ENCODE measurements at places on chromosomes 7 and 10.

GRCh38 chr7:149415391-149416071 lies 45.3 kb downstream of the ZNF777 start:
- DNase-seq: no peak

- no peak for DNase-seq
These were observed 143.9 kb downstream of the PRKAG2 start for GRCh38 chr7:151732834-151733592.

- DNase-seq: no peak
These were observed 38.4 kb downstream of the PTPRE start for GRCh38 chr10:127945341-127945758.

DNA sequence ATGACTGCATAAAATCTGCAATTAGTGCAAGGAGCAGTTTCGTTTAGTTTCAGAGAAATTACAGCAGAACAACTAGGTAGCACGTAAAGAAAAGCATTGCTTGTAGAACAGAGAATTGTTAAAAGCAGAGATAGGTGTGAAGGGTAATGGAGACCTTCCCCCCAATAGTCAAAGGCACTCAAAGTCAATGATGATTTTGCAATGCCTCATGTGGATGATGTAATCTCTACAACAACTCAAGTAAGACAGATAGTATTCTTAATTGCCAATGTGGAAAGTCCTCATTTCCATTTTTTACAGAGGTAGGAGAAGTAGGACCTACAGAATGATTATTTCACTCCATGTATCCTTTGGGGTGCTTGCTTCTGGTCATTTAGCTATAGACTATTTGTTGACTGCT lies 94.3 kb upstream of the GNAI1 start:
- no peak for DNase-seq

GRCh38 chr10:126611303-126611702 lies 59.2 kb downstream of the C10orf90 start:
- DNase-seq: peak; percentile 16

DNA sequence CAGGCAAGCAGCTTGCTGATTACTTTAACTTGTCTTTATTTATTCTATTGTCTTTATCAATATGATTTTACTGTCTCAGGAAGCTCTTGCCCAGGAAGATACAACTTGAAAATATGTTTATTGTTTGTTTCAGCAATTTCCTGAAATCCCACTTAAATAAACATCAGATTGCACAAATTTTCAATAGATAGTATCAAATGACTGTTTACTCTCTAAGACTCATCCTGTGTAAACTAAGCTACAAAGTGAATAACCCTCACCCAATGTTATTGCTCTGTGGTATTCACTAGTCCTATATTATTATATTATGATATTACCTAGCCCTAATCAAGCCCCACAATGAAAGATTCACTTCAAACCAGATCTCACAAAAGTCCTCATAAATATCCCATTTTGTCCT lies 130.4 kb upstream of the HPS1 start:
- DNase-seq: no peak

GRCh38 chr10:22229802-22230157 lies 12.0 kb upstream of the EBLN1 start:
- DNase-seq: no peak

DNA sequence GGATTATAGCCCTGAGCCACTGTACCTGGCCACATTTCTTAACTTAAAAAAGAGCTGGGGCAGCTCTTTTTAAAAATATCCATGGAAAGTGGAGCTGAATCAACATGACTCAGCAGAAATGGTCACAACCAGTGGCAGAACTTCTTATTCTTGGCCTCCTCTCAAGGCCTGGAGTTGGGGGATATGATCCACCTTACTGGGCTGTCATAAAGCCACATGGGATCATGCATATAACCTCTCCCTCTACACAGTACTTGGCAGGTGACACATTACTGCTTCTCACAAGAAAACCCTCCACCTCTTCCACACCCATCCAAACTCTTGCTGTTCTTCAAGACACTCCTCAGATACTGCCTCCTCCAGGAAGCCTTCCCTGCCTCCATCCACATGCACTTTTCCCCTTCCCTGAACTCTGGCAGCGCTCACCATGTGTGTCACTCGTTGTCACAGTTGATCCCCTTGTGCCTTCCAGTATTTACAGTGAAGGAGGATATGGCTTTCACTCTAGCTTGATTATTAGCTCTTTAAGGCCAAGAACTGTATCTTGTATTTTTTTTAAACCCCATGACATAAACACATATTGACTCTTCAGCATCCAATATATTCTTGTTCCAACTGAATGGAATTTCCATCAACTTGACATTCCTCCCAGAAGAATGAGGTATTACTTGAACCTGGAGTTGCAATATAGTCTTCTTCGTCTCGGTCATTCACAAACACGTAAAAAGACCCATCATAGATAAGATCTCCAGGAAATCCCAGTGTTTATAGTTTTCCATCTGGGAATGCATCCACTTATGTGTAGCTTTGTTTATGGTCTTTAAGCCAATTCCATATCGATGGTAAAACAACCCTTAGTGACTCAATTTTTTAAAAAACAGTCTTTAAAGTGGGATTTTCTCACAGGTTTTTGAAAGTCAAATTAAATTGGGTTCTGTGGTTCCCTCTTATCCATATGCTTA lies 85.5 kb downstream of the TBXAS1 start:
- DNase-seq: no peak

DNA sequence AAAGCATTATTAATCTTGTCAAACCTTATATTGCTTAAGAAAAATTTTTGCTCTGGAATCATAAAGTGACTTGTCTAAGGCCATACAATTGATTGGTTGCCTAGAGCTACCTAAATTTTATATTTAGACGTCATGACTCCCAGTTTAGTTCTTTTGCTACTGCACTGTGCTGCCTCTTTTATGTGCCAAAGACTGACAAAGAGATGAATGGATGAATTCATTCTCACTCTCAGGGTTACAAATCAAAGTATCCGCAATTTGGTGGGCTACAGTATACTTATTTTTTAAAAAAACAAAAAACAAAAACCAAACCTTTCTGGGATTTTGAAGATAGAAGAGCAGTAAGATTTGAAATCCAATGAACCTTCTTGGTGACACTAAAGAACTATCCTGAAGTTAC lies 27.7 kb upstream of the TMEM229A start:
- no peak for DNase-seq

DNA sequence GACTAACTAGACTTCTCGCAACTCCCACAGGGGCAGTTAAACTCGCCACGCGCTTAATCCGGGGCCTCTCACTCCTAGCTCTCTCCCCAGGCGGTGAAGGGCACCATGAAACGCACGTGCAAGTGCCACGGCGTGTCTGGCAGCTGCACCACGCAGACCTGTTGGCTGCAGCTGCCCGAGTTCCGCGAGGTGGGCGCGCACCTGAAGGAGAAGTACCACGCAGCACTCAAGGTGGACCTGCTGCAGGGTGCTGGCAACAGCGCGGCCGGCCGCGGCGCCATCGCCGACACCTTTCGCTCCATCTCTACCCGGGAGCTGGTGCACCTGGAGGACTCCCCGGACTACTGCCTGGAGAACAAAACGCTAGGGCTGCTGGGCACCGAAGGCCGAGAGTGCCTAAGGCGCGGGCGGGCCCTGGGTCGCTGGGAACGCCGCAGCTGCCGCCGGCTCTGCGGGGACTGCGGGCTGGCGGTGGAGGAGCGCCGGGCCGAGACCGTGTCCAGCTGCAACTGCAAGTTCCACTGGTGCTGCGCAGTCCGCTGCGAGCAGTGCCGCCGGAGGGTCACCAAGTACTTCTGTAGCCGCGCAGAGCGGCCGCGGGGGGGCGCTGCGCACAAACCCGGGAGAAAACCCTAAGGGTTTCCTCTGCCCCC lies 19.5 kb downstream of the WNT8B start:
- DNase-seq: peak; percentile 64

DNA sequence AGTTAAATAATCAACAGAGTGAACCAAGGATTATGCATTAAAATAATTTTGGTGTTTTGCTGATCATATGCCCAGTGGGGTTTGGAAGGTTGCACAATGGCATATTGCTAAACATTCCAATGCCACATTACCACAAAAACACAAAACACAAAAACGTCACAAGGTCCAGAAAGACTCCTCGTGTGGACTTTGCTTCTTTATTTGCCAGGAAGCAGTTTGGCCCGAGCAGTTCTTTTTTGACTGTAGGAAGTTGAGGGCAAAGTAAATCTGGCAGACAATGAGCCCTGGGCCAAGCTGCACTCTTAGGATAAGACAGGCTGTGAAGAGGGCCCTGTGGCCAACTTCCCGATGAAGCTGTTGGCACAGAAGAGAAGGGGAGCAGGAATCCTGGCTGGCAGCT lies 39.2 kb upstream of the SLC35B4 start:
- peak; percentile 22 for DNase-seq

DNA sequence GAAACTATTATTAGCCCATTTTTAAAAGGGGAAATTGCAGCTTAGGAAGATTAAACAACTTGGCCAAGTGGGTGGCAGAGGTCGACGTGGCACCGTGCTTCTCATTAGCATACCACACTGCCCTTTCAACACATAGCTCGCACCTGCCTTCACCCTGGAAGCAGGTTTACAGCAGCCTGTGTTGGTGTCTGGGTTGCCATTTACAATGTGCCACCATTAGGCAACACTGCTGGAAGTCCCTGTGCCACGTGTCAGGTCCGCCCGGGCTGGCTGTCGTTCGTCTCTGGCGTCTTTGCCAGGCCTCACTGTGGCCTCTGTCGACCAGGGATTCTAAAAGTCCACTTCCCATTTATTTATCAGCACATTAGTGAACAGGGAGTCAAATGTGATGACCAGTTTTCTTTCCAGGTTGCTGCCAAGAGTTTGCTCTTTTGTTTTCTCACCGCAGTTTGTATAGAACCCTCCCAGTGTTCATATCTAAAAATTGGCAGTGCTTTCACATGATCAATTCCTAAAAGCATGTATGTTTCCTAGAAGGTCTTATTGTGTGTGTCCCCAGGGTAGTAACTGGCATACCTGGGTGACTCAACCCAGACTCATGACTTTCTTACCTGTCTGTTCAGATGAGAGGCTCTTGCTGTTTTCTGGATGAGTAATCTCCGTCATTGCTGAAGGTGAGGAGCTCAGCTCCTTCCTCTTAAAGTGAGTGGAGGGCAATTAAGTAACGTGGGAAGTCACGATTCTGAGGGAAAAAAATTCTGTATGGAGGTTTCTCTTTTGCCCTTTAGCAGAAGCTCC lies 9.2 kb downstream of the INSIG1 start:
- no peak for DNase-seq

GRCh38 chr10:130927157-130927556 lies 384.4 kb downstream of the TCERG1L start:
- DNase-seq: no peak

DNA sequence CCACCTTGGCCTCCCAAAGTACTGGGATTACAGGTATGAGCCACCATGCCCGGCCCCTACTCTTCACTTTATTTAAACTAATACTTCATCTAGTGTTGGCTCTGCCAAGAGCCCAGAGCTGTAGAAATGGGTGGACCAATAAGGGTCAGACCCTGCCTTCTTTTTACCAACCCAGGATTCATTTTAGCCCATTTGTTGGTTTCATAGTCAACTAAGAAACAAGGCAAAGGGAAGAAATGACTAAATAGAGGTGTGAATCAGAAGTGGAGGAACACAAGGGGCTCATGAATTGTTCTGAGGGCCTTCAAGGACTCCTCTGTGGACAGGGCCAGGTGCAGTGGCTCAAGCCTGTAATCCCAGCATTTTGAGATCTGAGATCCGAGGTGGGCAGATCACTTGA lies 1.1 kb downstream of the ANKRD2 start:
- DNase-seq: no peak

- DNase-seq: no peak
These were observed 193.4 kb upstream of the ZMIZ1 start for GRCh38 chr10:78875331-78875877.

GRCh38 chr10:131693766-131694165 lies 207.0 kb upstream of the PPP2R2D start:
- DNase-seq: no peak

- no peak for DNase-seq
These were observed 55.7 kb downstream of the YKT6 start for GRCh38 chr7:44256459-44256858.

GRCh38 chr10:132420981-132421846 lies 24.2 kb downstream of the PWWP2B start:
- no peak for DNase-seq

DNA sequence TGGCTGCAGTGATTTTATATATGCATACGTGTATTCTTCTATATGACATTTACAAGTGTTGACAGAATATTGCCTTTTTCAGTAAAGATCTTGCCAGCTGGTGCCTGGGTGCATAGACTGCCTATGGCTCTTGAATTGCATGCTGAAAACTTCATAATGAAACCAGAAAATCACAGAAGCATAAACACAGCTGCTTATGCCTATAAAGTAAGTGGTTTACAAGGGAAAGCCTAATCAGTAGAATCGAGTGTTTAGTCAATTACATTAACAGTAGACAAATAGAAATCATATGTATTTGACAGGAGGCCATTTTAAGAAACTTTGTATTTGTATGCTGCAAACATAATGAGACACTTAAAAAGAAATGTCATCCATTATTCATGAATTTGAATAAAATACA lies 82.5 kb downstream of the TMEM168 start:
- DNase-seq: no peak

- no peak for DNase-seq
These were observed 128.3 kb downstream of the CCDC3 start for GRCh38 chr10:12873172-12873571.

DNA sequence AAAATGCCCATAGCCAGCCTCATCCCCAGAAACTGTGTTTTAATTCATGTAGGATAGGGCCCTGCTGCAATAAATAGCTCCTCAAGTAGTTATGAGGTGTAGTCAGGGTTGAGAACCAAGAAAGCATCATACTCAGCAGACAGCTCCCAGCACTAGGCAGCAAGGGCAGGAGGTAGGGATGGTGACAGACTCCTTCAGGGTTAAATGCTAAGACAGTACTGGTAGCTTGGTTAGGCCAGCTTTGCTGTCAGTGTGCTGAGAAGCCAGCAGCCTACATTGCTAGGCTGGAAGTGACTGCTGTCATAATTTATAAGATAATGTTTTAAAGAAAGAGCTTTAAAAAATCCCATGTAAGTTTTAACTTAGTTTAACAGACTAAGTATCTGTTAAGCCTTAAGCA lies 113.9 kb upstream of the IMMP2L start:
- DNase-seq: no peak

DNA sequence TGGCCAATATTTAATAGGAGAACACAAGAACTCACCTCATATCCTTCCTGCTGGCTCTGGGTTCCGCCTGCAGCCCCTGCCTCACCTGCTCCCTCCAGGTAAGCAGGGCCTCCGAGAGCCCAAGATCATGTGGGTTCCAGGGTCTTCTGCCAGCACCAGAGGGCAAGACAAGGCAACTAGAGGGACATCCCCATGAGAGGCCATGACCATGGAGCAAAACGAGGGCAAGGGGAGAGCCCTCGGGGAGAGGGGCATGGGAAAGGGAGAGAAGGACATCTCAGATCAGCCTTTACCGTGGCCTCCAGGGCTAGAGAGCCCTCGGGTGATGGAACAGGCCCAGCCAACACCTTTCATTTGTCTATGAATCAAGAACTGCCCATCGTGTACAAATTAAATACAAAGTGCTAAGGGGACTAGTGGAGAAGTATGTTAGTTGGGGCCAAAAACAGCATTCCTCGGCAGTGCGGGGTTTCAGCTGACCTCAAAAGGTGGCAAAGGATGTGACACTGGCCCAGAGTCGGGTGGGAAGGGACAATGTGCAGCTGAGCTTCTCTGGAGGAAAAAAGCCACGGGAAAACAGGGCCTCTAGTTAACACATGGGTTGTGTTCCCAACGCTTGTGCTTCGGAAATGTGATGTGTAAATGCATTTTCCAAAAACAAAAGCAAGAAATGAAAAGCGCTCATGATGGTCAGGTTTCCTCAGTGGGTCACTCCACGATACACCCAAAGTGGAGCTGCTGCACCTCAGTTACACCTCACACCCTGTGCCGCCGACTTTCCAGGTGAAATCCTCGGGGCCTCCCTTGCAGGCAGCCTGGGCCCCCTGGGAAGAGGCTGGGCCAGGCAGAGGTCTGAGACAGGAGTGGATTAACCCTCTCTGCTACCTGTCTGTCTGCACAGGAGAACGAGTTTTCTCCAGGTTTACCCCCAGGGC lies 2.0 kb downstream of the AOC1 start:
- no peak for DNase-seq
